ENCODE measurements at places on chromosomes 12 and 14. TPM values are rescaled to one million over a fixed set of nuclear protein-coding genes. Genes with fewer than 3 reads are reported as not detected.

PZP gene
- total RNA-seq = not detected

DNA sequence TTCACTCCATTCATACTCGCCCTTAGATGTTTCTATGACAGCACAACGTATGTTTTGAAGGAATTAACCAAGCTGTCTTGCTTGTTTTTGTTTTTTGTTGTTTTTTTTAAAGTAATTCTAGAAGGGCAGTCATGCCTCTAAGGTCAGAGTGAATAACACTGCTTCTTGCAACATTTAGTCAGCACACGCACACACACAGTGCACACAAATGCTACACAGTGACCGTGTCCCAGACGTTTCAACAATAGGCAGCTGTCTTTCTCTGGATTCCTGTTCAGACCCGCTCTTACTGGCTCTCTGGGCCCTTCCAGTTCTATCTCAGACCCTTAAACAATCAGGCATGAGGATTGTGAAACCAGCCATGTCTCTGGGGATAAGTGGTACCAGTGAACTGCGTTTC lies 351.0 kb upstream of the FKBP4 start:
- DNase-seq = no peak

KRT2 gene
- not detected for total RNA-seq

GRCh38 chr12:10189653-10190052 lies 10.8 kb downstream of the TMEM52B start:
- no peak for DNase-seq

CYP27B1 gene
- total RNA-seq = 1.8 TPM

DNA sequence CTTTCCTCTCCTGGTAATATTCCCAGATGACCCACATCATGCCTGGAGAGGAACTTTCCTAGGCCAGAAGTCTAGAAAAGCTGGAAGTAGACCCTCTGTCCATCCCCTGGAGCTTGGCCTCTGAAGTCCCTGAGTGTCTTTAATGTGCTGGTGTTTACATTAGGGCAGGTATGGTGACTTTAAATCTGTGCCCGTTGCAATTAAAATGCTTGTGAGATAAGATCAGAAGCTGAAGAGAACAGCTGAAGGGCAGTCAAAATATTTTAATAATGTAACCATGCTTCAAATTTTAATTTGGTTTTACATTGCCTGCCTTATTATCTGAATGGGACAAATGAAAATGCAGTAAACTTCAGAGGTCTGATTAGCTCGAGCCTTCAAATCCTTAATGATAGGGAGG lies 1022.5 kb downstream of the BCL11B start:
- no peak for DNase-seq

DNA sequence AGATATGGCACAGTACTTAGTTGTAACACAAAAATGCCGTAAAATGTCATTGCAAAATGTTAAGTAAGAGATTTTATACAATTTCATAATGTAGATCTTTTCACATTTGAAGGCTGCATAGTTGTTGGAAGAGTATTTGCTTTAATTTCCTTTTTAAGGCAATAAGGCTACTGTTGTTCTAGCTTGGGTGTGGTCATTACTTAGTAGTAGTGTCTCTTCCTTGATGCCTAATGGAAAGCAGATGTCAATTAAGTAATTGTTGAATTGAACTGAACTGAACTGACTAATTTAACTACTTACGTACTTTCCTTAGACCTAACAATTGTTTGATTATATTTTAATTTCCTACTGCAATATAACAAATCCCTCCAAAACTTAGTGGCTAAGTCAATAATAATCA lies 181.7 kb downstream of the FLRT2 start:
- DNase-seq = no peak

GRCh38 chr12:131100031-131100674 lies 146.4 kb downstream of the ADGRD1 start:
- no peak for DNase-seq

- DNase-seq = no peak
Measured at GRCh38 chr12:54463484-54463883, 9.9 kb downstream of the GTSF1 start.

KLRK1 gene
- not detected for total RNA-seq

DNA sequence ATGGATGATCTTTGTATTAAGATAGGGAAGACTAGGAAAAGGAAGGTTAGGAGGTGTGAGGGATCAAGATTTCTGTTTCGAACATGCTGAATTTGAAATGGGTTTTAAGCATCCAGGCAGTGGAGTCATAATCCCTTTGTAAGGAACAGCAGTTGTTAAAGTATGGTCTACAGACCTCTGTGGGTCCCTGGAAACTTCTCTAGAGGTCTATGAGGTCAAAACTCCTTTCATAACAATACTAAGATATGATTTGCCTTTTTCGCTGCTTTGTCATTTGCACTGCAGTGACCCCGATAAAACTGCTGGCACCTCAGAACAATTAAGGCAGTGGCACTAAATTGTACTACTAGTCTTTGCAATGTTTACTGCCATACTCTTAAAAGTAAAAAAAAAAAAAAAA lies 1.5 kb downstream of the RAD51AP1 start:
- DNase-seq = no peak

- no peak for DNase-seq
Measured at GRCh38 chr12:42792265-42792664, 202.7 kb upstream of the PRICKLE1 start.

NDRG2 gene
- 16.0 TPM for total RNA-seq

DIABLO gene
- total RNA-seq = 68.7 TPM

DNA sequence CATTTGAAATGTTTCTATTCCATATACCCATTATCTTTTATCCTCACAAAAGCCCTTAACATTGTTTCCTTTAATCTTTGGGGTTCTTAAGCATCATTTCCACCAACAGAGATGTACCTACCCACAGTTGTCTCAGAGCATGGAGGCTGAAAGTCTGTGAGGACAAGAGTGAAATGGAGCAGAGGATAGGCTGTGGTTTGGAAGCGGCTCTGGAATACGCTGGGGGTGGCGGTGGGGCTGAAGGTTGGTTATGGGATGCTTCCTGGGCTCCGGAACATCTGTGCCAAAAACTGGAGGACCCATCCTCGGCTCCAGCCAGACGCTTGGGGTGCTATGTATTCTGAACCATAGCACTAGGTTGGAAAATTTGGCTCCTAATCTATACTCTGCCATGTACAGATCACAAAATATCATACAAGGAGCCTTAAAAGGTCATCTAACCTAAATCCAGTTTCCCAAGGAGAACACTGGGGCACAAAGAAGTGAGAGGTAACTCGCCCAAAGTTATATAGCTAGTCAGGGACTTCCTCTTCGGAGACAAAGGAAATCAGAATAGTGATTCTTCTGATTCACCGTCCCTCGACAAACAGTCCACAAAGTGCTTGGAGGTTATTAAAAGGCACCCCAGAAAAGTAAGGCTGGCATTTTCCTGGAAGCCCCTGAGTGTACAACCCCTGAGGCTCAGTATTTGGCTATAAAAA lies 2.5 kb downstream of the PPP1R3E start:
- DNase-seq = no peak

- no peak for DNase-seq
Measured at GRCh38 chr14:94971750-94972149, 185.6 kb downstream of the DICER1 start.
